RPMI7951 (cell line): ENCODE measurements at places on chromosomes 13 and 19.

DNA sequence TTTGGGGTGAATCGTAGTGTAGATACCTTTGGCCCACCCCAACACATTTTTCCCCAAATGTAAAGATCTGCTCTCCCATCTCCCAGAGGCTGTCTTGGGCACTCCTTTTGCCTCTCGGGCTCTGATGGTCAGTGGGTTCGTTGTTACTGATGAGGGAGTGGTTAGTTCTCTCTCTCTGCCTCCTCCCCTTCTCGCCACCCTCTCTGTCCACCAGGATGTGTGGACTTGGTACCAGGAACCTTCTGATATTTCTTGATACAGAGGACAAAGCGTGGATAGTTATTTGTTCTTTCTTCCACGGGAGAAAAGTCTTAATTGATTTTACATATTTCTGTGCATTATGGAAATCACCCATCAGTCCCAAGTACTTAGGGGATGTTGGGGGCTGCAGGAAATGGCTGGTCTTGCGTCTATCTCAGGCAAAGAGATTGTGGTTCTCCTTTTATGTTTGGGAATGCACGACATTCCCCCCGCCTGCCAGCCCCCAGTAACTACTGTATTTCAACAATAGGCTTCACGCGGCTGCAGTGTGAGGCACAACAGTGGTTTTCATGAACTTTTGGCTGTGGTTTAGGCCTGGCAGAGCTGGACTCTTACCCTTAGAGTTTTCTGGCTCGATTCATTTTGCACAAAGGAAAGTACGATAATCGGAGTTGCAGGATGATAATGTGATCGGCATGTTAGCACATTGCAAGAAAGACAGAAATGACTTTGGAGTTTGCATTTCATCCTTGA, 79.0 kb upstream of the ZNF536 start:
- no peak for DNase-seq

GRCh38 chr19:294946-295686, 3.9 kb upstream of the PLPP2 start:
- no peak for DNase-seq

DNA sequence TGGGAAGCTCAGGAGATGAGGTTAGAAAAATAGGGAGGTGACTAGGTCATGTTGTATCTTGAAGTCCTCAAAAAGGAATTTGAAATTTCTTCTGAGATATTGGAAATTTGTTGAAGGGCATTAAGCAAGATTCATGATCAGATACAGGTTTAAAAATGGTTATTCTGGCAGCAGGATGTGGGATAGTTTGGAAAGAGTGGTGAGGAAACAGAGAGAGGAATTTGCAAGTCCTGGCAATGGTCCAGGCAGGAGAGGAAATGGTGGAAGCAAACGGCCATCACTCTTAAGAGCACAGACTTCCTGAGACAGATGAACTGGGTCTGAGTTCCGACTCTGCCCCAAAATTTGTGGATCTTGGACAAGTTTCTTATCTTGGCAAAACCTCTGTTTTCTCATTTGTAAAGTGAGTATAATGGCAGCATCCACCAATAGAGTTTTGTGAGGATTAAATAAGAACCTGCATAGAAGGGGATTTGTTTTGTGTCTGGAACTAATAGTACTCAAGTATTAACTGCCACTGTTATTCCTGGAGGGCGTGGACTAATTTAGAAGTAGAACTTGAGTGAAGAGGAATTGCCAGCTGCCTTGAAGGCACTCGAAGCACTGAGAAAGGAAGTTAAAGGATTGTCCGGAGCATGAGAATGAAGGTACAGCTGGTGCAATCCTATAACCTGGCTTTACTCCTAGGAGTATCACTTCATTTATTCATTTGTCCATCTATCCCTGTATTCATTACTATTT, 99.6 kb downstream of the CCNA1 start:
- no peak for DNase-seq

- DNase-seq = no peak
Observed at GRCh38 chr19:18333680-18334079, 6.7 kb upstream of the PGPEP1 start.
